ENCODE measurements at places on chromosomes 6 and 20.

DNA sequence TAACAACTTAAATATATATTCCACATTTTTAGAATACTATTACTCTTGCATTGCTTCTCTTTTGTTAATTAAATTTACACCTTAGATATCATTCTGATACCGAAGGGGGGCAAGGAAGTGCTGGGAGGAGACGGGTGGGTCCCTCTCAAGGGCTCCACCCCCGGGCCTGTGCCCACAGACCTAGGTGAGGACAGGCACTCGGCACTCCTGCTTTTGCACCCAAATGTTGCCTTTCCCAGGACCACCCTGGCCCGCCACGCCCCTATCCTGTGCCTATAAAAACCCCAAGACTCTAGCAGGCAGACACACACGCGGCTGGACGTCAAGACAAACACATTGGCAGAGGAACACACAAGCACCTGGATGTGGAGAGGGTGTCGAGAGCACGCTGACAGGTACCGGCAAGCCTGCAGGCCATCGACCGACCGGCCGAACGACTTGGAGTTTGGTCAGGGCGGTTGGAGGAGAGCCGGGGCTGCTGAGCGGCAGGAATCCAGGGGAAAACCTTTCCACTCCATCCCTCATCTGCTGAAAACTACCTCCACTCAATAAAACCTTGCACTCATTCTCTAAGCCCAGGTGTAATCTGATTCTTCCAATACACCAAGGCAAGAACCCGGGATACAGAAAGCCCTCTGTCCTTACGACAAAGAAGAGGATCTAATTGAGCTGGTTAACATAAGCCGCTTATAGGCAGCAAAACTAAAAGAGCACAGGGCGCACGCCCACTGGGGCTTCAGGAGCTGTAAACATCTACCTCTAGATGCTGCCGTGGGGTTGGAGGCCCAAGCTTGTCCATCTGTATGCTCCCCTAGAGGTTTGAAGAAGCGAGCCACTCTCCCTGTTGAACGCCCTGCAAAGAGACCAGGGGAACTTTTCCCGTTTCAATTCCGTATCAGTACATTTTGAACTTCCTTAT lies 197.4 kb upstream of the PRSS16 start:
- DNase-seq, result no peak

DNA sequence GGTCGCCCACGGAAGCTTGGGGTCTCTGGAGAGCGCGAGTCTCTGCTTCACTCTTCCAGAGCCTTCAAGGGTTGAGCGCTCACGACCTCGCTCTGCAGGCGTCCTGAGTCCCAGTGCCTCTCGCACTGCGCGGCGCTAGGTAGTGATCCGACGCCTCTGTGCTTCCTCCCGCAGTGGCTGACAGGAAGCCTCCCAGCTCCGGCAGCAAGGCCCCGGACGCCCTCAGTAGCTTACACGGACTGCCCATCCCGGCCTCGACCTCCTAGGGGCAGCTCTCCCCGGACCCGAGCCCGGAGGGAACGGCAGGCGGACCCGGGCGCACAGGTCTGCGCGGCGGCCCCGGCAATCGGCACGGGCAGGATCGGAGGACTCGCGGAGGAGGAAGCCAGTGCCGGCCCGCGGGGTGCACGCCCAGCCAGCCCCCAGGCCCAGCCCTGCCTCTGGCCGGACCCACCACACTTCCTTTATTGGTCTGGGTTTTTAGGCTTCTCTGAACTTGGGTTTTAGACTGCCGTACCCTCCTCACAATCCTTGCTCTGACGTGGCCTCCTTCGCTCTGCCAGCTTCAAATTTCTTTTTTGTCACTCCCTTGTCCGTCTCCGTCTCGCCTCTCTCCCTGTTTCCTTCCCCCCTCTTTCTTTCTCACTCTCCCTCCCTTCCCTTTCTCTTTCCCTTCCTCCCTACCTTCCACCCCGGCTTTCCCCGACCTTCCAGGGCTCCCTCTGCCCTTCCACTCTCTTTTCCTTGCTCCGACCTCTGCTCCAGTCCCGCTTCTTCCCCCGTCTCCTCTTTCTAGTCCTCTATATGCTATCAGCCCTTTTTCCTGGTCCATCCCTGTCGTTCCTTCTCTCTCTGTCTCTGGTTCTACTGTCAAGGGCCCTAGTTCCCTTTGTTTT lies 9.1 kb downstream of the PAX1 start:
- DNase-seq, result no peak

DNA sequence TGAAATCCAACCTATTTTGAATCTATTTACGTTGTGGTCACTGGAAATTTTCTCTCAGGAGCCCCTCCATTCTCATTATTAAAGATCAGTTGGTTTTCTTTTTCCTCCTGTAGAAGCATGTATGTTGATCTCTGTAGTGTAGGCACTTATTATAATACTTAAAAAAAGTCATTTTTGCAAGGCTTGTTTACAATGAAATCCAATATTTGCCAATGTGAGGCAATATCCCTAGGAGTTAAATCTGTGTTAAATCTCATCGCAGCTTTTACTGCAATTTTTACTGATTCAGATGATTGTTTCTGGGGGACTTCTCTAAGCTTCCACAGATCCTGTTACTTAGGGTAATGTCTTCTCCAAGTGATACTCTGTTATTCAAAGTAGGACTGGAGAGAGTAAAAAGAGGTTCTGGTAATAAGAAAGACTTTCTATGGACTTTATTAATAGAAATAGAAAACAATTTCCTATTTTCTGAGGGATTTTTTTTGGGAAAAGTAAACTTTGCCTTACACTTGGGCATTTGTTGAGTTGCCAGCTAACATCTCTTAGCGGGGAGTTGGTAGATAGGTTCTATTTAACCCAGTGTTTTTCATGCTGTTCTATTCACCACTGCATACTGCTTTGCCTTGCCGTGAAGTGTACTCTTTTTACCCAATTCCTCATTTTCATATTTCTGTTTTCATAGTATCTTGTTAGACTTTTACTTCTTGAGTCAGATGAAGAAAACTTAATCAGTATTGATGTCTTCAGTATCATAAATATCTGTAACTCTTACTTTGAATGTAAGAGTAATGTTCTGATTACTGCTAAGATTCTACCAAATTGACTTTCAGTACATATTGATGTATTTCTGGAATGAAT lies 48.6 kb downstream of the CDKAL1 start:
- no peak for DNase-seq

DNA sequence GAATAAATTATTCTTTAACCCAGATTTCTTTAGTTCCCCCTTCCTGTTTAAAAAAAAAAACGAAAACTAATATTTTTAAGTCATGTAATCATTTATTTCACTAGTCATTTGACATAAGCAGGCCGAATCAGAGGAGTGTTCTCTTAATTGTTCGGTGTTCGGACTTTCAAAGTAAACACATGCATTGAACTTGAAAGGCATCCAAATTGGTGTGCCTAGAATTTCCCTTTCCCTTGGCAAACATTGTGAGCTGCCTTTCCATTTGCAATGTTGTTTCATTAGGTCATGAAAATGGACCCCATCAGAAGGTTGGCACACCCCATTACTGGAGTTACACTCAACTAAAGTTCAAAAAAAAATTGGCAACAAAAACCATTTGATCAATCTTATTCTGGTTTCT lies 283.0 kb upstream of the MARCKS start:
- DNase-seq, result no peak

GRCh38 chr20:23243791-23244155 lies 106.8 kb upstream of the NXT1 start:
- DNase-seq, result no peak

GRCh38 chr6:150029749-150030148 lies 4.4 kb upstream of the RAET1L start:
- no peak for DNase-seq

DNA sequence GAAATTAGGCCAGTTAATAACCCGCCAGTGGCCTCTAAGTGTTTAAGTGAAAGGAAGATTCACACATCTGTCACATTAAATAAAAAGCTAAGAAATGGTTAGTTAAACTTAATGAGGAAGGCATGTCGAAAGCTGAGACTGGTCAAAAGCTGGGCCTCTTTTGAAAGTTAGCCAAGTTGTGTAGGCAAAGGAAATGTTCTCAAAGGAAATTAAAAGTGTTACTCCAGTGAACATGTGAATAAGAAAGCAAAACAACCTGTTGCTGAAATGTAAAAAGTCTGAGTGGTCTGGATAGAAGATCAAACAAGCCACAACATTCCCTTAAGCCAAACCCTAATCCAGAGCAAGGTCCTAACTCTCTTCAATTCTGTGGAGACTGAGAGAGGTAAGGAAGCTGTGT lies 10.9 kb upstream of the MTRF1L start:
- DNase-seq, result no peak

DNA sequence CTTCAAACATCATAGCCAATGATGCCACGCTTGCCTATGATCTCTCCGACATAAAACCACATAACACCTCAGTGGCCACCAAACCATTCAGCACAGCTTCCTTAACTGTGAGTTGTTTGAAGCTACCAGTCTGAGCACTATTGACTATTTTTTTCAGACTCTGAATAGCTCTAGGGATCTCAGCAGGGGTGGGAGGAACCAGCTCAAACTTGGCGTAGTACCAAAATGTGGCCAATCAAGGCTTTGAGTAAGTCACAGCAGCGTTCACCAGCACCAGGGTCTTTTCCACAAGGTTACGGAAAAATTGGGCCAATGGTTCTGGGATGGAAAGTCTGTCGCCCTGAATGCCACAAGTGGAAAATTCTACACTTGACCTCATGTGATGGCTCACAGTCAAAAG lies 70.6 kb downstream of the SMPDL3A start:
- DNase-seq, result no peak

- DNase-seq, result no peak
These were observed 3.1 kb downstream of the NOP56 start for GRCh38 chr20:2655331-2656116.

DNA sequence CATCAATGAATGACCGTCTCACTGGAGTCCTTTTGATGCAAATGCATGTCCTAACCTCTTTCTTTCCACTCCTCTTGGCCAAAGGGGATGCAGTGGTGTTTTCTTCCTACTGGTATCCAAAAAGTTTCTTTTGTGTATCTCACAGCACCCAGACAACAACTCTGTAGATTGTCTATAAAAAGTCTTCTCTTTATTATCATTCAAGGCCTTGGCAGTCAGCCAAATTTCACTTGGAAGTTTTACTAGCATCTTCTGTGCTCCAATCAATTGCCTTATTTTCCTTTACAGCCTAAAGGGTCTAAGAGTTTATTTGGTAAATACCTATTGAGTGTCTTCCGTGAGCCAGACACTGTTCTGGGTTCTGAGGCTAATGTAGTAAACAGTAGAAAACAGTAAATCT lies 150.2 kb upstream of the RNF217 start:
- no peak for DNase-seq

GRCh38 chr6:125954735-125955339 lies 1.7 kb upstream of the HINT3 start:
- no peak for DNase-seq

DNA sequence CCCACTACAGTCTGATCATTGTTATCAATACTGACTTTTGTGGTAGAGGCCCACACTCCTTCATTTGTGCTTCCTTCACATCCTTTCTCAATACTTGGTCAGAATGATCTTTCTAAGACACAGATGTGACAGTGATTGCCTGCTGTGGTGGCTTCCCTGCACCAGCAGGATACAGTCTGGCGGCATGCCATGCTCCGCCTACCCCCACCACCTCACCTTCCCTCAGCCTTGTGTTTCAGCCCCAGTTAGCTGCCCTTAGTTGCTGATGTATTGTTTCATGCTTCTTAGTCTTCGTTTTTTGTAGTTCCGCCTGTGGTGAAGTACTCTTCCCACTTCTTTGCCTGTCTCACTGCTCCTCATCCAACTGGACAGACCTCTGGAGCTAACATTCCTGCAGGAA lies 10.9 kb downstream of the LRRC1 start:
- peak; percentile 40 for DNase-seq

DNA sequence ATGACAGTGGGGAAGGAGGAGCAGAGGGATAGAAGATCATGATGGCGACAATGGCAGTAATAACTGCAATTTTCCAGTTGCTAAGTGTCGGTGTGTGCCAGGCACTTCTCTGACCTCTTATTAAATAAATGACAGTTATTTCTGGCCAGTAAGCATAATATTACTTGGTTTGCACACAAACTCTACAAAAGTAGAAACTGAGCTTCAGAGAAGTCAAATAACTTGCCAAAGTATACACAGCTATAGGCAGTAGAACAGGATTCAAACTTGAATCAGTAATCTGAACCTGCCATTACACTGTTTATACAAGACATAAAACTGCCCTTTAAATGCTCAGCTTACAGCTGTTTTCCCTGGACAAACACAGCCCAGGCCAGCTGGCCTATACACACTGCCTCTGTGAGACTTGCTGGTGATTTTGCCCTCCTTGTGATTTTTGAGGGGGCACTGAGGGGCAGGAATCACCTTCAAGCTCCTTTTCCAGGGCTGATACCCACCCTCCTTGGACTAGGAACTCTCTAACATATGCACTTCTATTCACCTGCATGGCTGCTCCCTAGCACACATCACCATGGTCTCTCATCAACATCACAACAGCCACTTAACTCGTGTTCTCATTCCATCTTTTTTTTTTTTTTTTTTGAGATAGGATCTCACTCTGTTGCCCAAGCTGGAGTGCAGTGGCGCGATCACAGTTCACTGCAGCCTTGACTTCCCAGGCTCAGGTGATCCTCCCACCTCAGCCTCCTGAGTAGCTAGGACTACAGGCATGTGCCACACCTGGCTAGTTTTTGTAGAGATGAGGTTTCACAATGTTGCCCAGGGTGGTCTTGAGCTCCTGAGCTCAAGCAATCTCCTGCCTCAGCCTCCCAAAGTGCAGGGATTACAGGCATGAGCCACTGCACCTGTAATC lies 63.6 kb downstream of the SLC23A2 start:
- DNase-seq, result no peak

- DNase-seq, result no peak
These were observed 2.3 kb downstream of the LIN28B start for GRCh38 chr6:104959026-104959858.

- peak; percentile 24 for DNase-seq
These were observed 33.5 kb upstream of the MCM9 start for GRCh38 chr6:118968416-118968815.

GRCh38 chr6:9646342-9647070 lies 768.4 kb downstream of the TFAP2A start:
- no peak for DNase-seq

- DNase-seq, result no peak
These were observed 12.3 kb downstream of the MAP3K7 start for GRCh38 chr6:90574610-90575009.

- no peak for DNase-seq
These were observed 95.1 kb upstream of the RNF217 start for GRCh38 chr6:124867121-124867520.

- peak; percentile 84 for DNase-seq
These were observed at the start of gene SH3BGRL2 for GRCh38 chr6:79630883-79631692. SH3BGRL2 (plus strand) TSS chr6:79631329; CDS start chr6:79631462, 133 bp downstream.

GRCh38 chr6:158211273-158212055 lies 43.3 kb downstream of the GTF2H5 start:
- DNase-seq, result no peak

- DNase-seq, result no peak
These were observed 42.2 kb upstream of the OSTM1 start for GRCh38 chr6:108116546-108117426.

DNA sequence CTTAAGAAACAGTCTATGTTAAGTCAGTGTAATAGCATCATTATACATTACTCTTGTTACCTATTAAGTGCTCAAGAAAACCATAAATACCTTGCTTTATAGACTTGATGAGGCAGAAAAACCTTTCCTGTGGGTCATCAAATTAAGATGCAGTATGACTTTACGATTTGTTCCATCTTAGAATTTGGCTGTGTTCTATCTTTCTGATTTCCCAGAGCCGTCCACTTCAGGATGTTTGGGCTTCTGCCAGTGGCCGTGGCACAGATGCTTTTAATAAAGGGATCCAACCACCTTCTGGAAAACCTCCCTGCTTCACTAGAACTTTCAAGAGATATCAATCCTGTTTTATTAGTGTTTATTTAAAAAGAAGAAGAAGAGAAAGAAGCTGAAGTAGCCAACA lies 71.2 kb downstream of the PDE7B start:
- no peak for DNase-seq

Measured in HEK293T (cell line).